ENCODE measurements at places on chromosomes 5 and 9.

DNA sequence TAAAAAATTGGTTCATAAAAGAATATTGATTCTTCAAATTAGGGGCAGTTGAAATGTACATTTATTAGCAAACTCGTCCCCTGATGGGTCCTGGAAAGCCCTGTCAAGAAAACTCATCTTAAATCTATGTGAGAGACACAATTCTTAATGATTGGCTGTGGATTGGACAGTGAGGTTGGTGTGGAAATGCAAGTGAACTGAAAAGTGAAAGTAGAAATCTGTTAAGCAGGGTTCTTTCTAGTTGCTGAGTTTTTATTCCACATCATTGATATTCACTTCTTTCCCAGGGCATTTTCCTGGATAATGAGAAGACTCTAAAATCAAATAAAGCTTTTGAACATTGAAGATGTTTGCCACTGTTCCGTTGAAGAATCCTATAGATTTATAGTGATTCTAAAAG is 292.4 kb downstream of the MAST4 start:
- no peak for DNase-seq

DNA sequence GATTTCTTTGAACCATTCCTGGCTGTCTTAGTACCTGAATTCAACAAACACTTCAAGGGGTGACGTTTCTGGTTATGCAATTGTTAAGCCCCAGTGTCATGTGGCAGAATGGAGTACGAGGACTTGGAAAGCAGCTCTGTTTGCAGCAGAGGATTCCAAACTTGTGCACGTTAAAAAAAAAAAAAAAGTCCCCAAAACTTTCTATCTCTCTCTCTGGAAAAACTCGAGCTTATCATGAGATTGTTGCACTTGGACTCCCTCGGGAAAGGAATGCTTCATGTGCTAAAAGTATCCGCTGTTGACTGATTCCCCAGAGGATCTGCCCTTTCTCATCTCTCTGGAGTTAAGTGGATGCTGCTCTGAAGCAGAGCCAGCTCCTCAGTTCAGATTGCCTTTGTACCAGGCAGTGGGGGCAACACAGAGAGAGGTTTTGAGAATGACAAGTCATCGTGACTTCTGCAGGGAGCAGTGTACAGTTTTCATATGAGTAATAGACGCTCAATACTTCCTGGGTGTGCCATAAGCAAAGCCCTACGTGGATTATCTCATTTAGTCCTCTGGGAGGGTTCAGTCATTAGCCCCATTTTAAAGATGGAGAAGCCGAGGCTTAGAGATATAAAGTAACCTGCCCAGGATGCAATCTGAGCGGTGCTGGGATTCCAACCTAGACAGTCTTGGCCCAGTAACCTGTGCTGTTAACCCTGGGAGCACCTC is 28.1 kb downstream of the TMOD1 start:
- no peak for DNase-seq

- DNase-seq = no peak
These were observed 7.8 kb upstream of the C9orf40 start for GRCh38 chr9:74960561-74960960.

- DNase-seq = no peak
These were observed 558.5 kb downstream of the EFNA5 start for GRCh38 chr5:107112216-107112615.

GRCh38 chr5:149747141-149747832 is 17.2 kb downstream of the PPARGC1B start:
- DNase-seq = no peak

DNA sequence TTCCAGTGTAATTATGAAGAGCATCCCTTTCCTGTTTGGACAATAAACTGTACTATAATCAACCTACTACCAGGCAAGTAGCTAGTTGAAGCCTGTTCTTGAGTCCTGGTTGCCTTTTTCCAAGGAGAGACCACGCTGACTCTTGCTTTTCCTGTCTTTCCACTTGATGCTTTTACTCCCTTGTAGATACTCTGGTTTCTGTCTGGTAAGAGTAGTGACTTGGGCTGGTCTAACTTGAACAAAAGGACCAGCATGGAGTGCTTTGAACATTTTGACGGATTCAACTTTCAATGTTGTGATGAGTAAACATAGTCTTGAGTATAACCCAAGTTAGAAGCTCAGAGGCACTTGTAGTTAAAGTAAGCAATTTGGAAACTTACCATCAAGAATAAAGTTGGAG is 464.3 kb downstream of the GADD45G start:
- DNase-seq = no peak

DNA sequence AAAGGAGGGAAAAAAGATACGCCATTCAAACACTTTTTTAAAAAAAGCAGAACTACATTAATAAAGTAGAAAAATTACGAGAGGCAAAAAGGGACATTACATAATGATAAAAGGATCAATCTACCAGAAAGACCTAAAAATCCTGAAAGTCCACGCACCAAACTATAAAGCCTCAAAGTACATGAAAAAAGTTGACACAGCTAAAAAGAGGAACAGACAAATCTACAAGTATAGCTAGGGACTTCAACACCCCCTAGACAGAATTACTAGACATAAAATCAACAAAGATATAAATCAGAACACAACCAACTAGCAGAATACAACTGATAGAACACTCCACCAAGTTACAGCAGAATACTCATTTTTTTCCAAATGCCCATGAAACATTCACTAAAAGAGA is 11.1 kb downstream of the CAMSAP1 start:
- no peak for DNase-seq

DNA sequence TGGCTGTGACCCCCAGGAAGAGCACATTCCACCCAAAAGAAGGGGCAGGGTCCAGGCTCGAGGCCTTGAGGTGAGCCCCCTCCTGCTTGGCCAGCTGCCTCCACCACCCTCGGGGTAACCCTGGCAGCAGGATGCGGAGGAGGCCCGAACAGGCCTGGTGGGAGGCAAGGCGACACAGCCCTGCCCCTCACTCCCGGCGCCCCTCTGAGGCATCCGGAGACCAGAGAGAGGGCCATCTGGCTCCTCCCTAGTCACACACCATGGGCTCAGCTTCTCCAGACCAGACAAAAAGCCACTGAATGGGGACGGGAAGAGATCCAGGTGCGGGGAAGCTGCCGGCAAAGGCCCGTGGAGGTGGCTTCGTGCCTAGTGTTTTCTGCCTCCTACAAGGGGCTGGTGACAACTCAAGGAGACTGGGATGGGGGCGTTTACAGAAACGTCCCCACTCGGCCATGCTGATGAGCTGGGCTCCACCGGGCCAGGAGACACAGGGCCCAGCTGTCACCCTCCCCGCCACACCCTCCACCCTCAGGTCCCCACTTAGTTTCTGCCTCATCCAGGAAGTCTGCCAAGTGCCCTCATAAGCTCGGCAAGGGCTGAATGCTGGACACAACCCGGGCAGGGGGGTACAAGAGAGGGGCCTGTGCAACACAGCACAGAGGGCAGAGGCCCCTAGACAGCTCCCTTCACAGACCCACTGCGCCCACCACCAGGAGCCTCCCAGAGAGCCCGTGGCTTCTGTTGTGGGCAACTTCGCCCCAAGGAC is 41.9 kb downstream of the NACC2 start:
- DNase-seq = no peak

- DNase-seq = no peak
These were observed 4.6 kb downstream of the EPB41L4B start for GRCh38 chr9:109316207-109316640.

- DNase-seq = no peak
These were observed 75.7 kb upstream of the FBXW11 start for GRCh38 chr5:172082180-172082579.

GRCh38 chr5:139004374-139005307 is 129.5 kb upstream of the LRRTM2 start:
- no peak for DNase-seq

DNA sequence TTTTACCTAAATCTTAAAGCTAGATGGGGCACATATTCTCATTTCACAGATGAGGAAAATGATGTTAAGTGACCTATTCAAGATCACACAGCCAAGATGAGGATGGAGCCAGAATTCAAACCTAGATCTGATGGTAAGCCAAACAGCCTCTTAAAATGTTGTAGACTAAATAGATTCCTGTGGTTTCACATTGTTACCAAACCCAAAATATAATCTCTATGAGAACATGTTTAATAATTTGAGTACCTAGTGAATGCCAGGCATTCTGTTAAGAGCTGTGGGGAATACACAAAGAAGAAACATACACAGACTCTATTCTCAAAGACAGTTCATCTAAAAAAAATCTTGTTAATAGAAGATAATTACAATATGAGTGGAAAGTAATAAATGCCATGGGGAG is 25.2 kb downstream of the HOMER1 start:
- no peak for DNase-seq

DNA sequence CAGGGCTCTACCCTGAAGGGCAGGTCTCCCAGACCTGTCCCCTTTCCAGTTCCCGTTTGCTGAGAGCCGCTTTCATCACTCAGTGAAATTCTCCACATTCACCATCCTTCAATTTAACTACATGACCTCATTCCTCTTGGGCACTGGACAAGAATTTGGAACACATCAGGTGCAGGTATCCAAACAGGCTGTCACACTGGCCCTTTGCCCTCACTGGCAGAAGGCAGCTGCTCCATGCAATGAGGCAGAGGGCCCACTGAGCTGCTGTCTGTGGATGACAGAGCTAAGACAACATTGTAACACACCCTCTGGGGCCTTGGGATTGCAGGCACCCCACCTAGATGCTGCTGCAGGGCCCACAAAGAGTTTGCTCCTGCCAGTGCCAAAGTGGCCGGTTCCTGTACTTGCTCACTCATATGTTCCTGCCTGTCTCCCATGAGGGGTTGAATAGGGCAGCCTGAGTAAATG is 55.1 kb downstream of the ACTL7B start:
- no peak for DNase-seq

DNA sequence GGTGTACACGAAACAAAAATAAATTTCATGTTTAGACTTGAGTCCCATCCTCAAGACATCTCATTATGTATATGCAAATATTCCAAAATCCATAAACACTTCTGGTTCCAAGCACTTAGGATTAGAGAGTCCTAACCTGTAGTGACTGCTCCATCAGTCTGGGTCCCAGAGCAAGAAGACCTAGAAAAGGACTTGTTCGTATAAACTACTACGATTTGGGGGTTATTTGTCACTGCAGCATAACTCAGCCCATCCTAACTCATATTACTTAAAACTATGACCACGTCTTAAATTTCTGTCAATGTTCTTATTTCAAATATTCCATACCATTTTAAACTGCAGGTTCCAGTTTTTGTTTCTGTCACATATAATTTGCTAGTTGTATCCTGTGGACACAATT is 463.0 kb downstream of the AGTPBP1 start:
- no peak for DNase-seq

DNA sequence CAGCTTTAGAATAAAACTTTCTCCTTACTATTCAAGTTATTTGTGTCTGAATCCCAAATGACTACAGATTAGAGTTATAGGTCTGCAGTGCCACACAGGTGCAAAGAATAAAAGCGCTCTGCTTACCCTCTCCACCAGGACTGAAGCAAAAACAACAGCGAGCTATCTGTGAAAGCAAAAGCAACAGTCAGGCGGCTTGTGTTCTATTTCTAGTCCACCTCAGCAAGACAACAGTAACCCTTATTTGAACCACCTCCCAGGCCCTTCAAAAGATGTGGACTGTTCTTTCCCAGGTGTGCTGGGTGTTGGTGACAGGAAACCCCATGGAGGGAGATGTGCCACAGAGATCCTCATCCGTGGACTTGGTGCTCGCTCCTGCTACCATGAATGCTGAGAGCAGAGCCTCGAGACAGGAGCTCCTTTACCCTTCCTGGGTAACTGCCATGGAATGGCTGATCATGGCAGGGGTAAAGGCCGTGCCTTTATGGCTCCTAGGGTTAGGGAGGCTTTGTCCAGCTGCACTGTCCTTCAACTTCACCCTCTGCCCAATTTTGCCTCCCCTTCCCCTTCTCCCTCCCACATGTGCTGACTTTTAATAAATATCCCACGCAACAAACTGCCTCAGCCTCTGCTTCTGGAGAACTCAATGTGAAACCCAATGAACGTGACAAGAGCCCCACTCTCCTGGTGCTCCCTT is 108.6 kb downstream of the SERINC5 start:
- DNase-seq = no peak

DNA sequence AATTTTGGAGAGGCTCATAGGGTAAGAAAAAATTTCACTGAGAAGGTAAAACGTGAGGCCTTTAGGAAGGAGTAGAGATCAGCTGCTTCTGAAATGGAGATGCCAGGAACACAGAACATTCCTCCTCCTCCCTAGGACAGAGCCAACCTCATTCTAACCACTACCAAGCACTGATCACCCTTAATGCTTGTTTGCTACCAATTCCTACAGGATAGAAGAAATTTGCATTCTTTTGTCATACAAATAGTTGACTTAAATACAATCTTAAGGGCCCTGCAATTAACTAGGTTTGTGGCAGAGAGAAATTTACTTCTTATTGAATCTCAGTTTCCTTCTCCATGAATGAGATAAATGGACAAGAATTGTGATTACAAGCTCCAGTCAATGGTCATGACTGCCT is 780.2 kb upstream of the WWC1 start:
- no peak for DNase-seq

GRCh38 chr5:66828046-66828547 is 231.9 kb downstream of the MAST4 start:
- no peak for DNase-seq

- no peak for DNase-seq
These were observed 7.7 kb upstream of the TMEM161B start for GRCh38 chr5:88276378-88276777.

DNA sequence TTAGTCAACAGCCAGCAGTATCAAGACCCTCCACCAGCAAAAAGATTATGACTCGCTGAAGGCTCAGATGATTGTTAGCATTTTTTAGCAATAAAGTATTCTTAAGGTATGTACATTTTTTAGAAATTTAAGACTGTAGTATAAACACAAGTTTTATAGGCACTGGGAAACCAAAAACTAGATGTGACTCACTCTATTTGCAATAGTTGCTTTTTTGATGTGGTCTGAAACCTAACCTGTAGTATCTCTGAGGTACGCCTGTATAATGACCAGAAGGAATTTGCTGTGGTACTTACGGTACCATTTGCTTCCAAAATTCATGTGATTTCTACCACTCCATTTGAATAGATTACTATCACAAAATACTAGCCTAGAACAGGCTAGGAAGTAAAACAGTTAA is 60.8 kb downstream of the WDR41 start:
- no peak for DNase-seq

DNA sequence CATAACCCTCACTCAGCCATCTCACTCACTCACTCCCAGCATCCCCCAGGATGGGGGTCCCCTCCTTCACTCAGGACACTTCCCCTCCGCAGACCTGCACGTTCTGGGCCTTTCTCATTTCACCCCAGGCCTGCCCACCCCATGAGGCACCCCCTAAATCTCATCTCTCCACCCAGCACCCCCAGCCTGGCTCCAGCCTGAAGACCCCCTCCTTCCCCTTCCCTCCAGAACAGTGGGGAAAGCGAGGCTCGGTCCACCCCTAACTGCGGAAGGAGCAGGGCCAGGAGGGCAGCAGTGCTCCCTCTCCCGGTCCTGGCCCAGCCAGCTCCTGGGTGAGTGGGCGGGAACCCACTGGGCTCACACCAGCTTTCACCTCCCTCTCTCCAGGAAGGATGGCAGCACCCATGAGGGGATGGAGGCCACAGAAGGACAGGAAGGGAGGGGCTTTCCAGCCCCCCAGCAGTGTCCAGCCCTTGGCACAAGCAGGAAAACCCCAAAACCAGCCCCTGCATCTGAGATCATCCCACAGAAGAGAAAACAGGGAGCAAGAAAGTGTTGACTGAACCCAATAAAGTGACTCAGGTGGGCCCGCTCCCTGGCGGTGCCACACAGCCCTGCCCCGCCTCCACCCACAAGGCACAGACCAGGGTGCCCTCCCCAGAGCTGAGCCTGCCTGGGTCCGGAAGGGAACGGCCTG is 55.0 kb downstream of the LRSAM1 start:
- DNase-seq = no peak

Measured in GDM1 (cell line).